ENCODE measurements at places on chromosomes 1 and 21.

DNA sequence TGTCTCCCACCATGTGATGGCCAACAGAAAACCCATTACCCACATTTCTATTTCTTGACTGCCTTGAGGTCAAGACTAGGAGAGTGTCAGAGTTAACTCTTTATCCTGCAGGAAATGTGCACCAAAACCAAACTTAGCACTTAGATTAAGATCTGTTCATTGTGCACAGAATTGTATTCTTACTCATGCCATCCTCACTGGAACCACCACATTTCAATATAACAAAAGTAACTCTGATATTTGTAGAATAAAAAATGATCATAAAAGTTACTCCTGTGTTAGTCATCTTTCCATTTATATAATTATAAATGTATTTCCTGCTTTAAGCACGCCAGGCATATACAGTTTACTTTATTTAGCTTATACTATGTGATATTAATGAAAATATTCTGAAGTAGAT is 193.0 kb upstream of the DPYD start:
- no peak for DNase-seq

GRCh38 chr1:107926436-107927080 is 38.4 kb downstream of the VAV3 start:
- DNase-seq, result no peak

DNA sequence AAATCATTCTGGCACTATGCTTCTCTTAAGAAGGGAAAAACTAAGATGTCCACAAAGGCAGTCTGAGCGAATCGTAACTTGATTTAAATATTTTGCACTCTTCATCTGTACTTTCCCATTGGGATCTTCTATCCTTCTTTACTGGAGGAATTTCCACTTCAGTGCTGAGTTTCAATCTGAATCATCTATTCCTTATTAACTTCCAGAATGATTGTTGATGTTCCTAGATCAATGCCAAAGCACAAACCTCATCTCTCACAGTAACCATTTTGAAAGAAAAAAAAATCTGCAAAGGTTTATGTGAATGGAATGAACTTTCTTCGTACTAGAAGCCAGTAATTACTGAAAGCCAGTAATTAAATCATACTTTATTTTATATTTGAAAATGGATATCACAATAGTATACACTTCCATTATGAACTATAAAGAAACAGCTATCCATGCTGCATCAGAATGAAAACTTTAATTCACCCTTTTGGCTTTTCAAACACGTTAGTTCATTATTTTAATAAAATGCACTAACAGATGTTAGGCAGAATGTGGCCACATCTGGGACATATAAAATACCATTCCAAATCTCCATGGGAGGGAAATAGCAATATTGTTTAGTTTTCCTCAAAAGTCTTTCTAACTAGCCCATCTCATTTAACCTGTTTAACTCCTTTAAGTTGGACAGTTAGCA is 5.5 kb upstream of the RNF2 start:
- no peak for DNase-seq

GRCh38 chr1:222060210-222060916 is 318.5 kb upstream of the DUSP10 start:
- DNase-seq, result no peak

DNA sequence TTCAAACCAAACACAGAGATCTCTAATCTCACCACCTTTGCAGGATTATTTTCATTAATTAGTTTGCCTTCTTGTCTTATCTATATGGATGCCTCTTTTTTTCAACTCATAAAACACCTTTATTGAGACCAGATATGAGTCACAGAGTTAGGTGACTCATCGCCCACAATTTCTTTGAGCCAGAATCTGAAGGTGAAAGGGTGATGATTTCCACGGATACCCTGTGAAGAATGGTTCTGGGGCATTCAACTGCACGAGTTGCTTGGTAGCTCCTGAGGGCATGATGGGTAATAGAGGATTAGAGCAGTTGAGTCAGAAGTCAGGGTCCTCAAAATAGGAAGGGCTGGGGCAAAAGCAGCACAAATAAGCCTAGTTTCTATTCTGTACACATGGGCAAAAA is 128.2 kb downstream of the TBX19 start:
- peak; percentile 33 for DNase-seq

DNA sequence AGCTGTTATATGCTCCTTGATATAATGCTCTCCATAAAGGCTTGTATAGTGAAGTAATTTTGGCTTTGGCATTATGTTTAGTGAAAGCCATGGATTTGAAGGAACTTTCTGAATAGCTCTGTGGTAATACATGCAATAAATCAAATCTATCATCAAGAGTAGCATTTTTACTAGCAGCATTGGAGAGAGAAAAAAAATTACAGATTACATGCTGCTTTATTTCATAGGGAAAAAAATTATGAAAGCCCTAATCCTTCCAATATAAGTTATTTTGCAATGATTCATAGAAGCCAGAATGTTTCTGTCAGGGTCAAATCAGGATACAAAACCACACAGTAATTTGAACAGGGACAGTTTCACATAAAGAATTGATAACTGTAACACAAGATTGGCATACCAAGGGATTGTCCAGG is 250.0 kb downstream of the SPATA17 start:
- DNase-seq, result no peak

DNA sequence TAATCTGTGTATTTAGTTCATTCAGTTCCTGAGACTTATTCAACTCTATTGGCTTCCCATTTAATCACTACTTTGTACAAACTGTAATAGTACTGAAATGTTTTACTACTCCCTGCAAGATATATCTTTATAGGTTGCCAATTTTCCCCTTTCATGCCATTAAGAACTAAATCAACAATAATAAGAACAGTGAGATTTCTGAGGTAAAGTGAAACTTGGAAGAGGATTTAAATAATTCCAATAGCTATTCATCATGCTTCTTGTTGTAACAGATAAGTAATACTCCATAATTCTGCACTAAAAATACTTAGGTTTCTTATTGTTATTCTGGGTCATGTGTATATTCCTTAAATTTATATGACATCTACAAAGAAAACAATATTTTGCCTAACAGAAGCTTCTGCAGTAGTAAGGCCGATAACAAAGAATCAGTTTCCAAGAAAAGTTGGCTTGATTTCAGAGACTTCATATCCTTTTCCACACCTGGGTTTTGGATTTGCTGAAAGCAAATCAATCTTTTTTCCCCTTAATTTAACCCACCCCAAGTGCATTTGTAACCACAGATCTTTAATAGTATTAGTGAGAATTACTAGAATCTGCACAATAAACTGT is 258.3 kb downstream of the FAF1 start:
- no peak for DNase-seq

- no peak for DNase-seq
Measured at GRCh38 chr1:19045898-19046880, 89.7 kb upstream of the IFFO2 start.

GRCh38 chr1:214469290-214469689 is 82.1 kb downstream of the PTPN14 start:
- no peak for DNase-seq

- DNase-seq, result no peak
Measured at GRCh38 chr1:21680381-21680780, 11.2 kb upstream of the RAP1GAP start.

DNA sequence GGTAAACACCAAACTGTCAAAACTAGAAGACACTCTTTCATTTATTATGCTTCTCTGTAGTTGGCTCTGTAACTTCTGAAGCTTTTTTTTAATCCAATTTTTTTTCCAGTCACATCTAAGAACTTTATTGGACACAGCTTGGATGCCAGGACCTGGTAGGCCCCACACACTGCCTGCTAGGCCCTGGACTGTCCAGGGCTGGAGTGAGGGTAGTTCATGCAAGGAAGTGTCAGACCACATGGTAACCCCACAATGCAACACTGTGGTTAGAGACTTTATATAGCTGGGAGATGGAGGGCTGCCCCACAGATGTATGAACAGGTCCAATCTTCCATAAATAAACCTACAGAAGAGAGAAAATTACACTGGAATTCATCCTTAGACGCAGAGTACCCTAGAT is 7.1 kb downstream of the SLC2A1 start:
- DNase-seq, result no peak

- DNase-seq, result no peak
Measured at GRCh38 chr21:43703035-43703880, 15.7 kb upstream of the PDXK start.

GRCh38 chr1:203238535-203238934 is 9.1 kb upstream of the CHIT1 start:
- DNase-seq, result no peak

GRCh38 chr1:11851180-11851579 is 3.6 kb upstream of the NPPA start:
- no peak for DNase-seq

GRCh38 chr1:27973771-27974416 is 14.1 kb downstream of the XKR8 start:
- DNase-seq, result no peak

DNA sequence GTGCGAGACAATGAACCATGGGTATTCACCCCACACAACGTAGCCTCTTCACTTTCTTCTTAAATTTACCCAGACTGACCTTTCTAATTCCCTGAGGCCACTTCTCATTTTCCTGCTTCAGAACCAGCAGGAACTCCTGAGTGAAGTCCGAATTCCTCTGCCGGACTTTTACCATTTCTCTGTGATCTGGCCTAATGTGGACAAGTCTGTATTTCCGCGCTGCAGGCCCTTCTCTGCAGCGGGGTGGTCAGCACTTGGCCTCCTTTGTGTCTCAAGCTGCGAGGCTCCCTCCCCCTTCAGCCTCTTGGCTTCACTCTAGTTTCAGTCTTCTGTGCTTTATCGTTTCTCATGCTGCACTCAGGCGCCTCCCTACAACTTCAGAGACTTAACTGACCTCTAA is 9.4 kb upstream of the CTBS start:
- DNase-seq, result no peak

DNA sequence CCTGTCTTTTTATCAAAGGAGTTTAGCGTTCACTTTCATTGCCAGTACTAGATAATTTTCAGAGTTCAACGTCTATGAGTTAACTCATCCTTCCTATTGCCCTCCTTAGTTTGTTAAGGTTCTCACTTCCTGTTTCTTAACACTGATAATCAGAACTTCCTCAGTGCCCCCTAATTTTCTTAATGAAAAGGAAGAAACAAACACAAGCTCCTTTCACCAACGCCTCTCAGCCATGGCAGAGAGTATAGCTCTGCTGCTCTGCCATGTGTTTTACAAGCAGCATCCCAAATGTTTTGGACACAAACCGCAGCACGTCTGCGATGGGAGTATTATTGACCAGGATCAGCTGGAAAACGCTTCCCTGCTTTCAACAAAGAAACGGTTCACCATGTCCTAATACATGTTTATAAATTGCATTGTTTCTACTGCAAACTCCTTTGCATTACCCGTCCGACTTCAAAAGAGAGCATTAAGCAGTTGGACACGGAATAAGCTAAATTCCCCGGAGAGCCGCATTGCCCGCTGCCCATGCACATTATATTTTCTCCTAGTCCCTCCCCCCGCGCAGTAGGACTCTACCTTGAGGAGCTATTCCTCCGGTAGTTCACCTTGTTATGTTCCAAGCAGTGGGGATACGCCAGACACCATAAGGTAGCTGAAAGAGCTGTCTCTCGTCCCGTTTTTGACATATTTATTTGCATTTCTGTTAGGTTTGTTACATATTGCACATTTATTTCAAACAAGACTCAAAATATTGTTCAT is 561 bp downstream of the OLFM3 start:
- no peak for DNase-seq

DNA sequence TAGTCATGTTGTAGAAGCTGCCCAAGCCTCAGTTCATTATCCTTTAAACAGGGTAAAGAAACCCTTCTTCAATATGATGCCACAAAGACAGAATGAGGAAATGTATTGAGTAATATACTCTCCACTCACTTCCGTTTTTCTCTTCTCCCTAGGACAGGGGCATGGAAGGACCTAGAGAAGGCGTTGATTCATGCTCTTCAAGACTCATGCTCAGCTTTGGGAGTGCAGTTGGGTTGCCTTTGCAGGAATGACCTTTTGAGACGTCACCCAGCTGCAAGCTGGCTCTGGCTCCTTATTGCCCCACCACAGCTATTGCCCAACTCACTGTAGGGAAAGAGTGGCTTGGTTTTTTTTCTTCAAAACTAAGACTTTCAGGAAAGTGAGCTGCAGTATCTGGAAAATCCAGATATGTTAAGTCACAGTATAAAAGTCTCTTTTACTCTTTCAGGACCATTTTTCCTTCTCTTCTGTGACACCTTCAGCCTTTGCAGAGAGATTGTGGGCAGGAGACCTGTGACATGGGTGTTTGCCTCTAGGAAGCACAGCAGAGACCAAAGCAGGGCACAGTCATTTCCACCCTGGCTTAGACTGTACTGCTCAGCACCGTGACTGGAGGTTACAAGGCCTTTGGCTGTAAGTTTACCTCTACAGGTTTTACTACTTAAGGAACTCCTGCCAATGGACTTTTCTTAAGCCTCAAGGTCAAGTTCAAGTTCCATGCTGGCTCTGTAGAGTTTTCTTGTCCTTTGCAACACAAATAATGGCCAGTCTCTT is 39.5 kb downstream of the XCL2 start:
- peak; percentile 66 for DNase-seq

DNA sequence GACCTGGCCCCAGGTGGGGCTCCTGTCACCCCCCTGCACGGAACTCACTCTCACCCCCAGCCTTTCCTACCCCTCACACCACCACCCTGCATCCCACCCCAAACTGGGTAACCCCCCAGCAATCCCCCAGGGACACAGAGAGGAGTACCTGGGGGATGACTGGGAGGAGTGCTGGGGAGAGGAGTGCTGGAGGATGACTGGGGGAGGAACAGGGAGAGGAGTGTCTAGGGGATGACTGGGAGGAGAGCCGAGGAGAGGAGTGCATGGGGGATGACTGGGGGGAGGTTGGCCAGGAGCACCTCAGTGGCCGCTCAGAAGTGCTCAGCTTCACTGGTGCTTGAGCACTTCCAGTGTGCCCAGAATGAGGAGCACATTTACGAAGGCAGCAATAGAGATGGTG is 59.1 kb downstream of the SIK1 start:
- DNase-seq, result no peak

DNA sequence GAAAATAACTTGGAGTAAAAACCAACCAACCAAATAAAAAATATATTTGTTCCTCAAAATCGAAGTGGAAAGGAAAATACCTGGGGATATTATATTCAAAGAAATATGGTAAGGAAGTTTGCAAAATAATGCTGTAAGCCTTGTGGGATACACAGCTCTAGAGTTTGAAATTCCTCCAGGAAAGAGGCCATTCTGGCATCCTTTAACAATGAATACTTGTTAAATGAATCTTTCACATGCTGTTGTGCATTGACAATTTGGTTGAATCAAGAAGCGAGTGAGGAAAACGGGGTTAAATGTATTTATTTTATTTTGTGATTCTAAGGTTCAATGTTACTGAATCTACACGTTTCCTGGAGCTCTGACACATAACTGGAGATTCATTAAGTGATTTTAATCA is 30.5 kb upstream of the NTNG1 start:
- no peak for DNase-seq

DNA sequence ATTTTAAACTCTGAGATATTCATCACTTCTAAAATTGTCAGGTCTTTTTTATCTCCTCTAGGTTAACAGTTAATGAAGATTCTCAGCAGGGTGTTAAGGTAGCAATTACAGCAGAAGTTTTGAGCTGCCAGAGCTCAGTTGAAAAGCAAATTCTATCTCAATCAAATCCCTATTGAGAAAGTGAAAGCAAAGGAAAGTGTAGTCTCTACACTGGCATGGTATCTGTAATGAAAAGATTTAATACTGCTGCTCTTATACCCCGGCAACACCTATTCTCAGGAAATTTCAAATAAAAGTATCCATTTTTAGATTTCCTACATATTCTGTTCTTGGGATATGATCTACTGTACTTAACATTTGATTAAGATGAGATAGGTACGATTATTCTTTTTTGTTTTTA is 913.5 kb downstream of the MRPL39 start:
- no peak for DNase-seq

GRCh38 chr1:19457607-19458006 is 27.7 kb downstream of the CAPZB start:
- no peak for DNase-seq

GRCh38 chr21:35849144-35849543 is 211.2 kb downstream of the SETD4 start:
- DNase-seq, result no peak
